Stimulated activated naive CD8-positive, alpha-beta T cell treated with anti-CD3 and anti-CD28 coated beads, Interleukin-15, Interleukin-2, amounts not matched to agents 100 U/mL and 50 U/mL, for 24 hours (primary cell): ENCODE measurements at places on chromosomes 6 and 20.

DNA sequence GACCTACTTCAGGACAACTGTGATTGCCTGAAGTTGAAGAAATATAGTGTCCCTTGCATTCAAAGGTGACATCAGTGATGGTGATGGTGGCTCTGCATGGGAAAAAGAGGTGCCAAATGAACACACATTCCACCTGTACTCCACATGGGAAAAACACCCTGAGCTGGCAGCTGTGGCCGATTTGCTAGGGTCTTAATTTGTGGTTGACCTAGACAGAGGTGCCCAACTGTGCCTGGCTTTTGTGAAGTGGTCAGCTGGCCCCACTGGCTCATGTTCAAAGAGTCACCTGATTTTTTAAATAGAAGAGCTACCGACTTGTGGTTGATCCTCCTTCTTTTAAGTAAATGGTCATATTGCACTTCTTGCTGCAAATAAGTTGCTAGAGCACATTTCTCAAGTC, 7.6 kb upstream of the GCNT2 start:
- DNase-seq: no peak

GRCh38 chr6:139821676-139822223, 447.3 kb upstream of the CITED2 start:
- no peak for DNase-seq

DNA sequence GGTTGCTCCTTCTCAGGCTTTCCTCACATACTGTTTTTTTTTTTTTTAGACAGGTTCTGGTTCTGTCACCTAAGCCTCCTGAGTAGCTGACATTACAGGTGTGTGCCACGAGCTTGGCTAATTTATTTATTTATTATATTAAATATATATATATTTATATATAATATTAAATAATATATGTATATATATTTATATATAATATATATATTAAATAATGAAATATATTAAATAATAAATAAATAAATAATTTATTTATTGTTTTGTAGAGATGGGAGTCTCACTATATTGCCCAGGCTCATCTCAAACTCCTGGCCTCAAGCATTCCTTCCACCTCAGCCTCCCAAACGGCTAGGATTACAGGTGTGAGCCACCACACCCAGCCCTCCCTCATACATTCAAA, 28.3 kb upstream of the SLC9A8 start:
- no peak for DNase-seq

DNA sequence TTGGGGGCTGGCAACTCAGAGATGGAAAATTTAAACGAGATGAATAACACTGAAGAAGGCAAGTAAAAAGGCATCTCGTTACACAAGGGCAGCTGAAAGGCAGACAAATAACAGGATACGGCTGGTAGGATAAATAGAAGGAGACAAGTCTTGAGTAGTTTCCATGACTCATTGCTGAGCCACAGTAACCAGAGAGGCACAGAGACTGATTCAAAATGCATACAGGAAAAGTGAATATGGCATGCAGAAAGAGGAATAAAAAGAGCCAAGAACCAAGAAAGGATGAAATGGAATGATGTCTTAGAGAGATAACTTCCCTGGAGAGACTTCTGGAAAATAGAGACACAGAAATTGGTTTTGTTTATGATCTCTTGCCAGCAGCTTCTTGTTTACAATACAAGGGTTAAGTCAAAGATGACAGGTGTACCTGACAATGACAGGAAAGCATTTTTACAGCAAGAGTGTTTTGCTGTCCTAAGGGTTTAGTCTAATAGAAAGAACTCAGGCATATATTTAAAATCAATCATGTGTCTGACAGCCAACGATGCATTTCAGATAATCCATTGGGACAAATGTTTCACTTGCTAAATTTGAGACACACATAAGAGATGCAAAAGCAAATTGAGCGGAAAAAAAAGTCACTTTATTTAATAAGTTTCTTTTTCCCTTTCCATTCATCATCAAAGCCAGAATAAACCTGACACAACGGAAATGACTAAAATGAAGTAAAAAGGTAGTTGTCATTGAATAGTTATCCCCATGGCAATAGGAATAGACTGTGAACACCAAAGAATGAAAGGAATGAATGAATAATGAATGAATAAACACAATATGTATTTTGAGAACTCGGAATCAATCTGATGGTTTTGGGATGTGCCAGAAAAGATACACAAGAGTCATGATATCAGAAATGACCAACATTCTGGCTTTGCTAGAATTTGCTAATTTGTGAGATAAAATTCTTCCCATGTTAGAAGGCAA, 68.0 kb upstream of the KCNQ5 start:
- no peak for DNase-seq

- peak; percentile 92 for DNase-seq
Measured at GRCh38 chr6:79234150-79235022, at the start of gene HMGN3. TSS of gene HMGN3 (minus strand) at chr6:79234682.

DNA sequence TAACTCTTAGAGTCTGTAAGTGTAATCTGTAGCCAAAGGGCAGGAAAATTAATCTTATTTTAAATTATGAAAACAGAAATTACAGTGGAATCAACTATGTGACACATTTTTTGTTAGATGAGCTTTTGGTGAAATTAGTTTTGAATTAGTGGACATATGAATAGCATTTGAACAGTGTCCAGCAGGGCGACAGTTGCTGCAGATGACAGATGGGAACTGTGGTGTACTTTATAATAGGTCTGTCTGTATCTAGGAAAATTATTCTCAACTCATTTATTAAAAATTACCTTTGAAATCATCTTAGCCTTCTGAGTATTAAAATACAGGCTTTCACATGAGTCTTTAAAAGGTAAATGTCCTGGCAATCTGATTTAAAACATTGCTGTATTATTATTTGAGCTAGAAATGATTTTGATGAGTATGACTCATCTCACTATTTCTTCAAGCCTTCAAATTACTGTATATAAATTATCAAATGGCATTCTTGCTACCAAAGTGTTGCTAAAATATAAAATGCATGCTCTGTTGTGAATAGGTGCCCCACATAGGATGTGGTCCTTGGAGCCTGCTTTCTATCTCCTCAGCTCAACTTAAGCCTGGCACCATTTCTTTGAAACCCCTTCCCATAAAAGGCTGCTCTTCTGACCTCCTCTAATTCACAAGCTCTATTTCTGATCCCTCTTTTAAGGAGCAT, 150.4 kb downstream of the C6orf58 start:
- DNase-seq: no peak

GRCh38 chr20:5890773-5891441, 59.4 kb downstream of the TRMT6 start:
- DNase-seq: no peak

DNA sequence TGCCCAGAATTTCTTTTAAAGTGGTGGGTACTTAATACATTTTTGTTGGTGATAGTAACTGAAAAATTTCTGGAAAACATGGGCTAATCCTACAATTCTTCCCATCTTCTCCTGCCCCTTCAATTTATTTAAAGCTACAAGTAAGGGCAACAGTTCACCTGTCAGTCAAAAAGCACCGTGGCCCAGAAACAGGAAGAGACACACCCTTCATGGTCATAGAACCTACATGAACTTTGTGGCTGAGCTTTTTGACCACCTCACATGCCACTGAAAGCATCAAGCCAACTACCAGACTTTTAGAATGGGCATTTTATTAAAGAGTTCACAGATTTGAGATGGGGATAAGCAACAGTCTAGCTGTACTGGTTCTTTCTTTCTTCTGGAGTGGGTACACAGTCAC, 201.1 kb upstream of the CNR1 start:
- no peak for DNase-seq

DNA sequence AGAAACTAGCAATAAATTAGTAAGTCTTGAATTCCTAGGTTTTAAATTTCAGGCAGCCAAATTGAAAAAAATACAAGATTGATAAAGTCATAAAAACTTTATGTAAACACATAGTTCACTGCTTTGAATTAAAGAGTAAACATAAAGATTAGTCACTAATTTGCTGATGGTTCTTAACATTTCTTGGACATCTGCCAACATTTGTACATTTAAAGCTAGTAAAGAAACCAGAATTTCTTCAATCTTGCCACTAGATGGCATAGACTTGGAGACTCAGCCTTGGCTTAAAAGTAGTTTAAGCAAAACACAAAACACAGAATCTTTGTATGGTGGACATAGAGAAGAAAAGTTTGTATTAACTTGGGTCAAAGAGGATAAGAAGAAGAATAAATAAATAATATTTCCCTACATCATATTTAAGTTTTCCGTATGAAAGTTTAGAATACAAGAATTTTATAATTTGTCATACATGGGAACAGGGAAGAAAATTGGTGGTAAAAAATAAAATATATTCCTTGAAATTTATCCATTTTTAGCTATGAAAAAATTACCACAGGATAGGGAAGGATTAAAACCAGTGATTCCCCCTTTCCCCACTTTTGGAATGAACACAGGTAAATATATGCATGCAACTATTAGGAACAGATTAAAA, 41.7 kb upstream of the FAM135A start:
- no peak for DNase-seq

GRCh38 chr6:84731401-84731800, 33.0 kb downstream of the TBX18 start:
- DNase-seq: no peak

- no peak for DNase-seq
Measured at GRCh38 chr20:41161886-41162285, 24.5 kb downstream of the PLCG1 start.

- no peak for DNase-seq
Measured at GRCh38 chr6:79422666-79423065, 114.6 kb downstream of the LCA5 start.

- peak; percentile 56 for DNase-seq
Measured at GRCh38 chr6:113306552-113307145, 550.5 kb upstream of the MARCKS start.

GRCh38 chr6:147699637-147700036, 191.1 kb downstream of the SAMD5 start:
- no peak for DNase-seq

DNA sequence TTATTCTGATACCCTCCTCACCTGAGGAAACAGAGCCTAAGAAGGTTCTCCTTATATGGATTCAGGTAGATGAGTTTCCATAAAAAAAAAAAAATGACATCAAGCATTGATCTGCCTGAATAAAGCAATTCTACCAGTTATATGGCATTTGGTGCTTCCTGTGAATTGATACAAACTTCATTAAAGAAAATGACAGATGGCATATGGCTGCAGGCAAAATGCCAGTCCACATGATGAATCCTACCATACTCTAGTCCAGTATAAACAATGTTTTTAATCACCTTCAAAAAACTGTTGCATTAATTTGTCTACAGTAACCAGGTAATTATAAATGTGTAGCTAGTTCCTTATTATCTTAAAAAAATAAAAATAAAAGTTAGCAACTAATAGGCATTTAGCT, 559.2 kb upstream of the FLRT3 start:
- DNase-seq: no peak

- DNase-seq: no peak
Measured at GRCh38 chr6:22529866-22530265, 39.5 kb upstream of the HDGFL1 start.

DNA sequence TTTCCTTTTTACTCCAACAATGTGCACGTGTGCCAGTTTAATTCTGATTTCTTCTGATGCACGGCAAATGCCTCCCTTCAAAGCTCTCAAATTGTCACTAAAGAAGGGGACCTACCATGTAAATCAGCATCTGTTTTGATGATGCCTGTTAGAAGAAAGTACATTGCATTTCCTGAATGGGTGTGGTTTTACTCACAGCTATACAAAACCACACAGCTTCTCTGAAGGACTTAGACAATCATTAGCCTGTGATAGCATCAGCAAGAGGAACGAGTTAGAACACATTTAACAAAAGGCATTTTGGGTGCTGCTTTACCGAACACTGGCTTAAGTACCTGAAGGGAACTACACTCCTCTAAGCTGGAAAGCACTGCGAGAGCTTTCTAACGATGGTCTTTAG, 109.4 kb downstream of the ATXN1 start:
- no peak for DNase-seq

DNA sequence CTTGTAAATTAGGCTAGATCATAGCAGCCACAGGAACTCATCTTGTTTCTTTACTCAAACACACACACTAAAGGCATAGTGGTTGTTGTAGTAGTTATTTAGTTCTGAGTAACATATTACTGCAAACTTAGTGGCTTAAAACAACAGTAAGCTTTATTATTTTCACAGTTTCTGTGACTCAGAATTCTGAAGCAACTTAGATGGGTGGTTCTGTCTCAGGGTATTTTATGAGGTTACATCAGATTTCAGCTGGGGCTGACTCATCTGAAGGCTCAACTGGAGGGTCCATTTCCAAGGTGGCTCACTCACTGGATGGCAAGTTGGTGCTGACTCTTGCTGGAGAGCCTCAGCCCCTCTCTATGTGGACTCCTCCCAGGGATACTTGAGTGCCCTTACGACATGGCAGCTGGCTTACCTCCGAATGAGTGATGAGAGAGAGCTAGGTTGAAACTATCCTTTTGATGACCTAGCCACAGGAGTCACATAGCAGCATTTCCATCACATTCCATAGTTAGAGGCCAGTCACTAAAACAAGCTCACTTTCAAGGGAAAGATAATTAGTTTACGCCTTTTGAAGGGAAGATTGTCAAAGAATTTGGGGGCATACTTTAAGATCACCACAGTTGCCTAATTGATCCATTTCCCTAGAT, 136.5 kb upstream of the PRND start:
- DNase-seq: no peak

DNA sequence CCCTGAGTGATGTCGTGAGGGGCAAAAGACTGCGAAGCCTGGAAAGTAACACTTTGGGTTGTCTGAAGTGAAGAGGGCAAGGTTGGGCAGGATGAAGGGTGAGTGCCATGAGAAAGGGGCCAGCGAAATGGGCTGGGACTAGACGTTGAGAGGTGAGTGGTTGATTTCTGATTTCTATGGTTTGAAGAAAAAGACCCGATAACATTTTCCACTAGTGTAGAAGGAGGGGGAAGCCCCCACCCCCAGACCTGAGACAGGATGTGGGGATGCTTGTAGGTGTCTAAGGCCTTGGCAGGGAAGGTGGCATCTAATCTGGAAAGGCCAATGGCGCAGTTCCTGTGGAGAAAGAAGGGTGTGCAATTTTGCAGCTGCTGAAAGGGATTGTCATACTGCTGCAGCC, 25.3 kb upstream of the KIF3B start:
- peak; percentile 92 for DNase-seq

- no peak for DNase-seq
Measured at GRCh38 chr6:10730254-10730653, 7.4 kb downstream of the TMEM14C start.

- no peak for DNase-seq
Measured at GRCh38 chr6:305371-306206, 13.3 kb downstream of the DUSP22 start.

GRCh38 chr6:53750052-53750650, 44.7 kb upstream of the LRRC1 start:
- DNase-seq: no peak

DNA sequence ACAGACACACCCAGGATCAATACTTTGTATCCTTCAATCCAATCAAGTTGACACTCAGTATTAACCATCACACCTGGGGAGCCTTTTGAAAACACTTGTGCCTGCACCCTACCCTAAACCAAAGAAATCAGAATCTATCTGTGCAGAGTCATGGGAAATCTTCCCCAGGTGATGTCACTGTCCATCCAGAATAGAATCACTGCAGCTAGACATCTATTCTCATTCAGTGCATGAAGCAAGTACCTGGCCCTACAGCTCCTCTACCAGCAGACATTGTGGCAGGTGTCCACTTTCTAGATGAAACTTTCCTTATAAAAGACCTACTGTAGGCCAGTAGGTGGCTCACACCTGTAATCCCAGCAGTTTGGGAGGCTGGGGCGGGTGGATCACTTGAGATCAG, 262.4 kb upstream of the MARCKS start:
- DNase-seq: no peak

- DNase-seq: no peak
Measured at GRCh38 chr6:73030257-73030656, 195.0 kb downstream of the KHDC1L start.

GRCh38 chr6:112752791-112753190, 405.7 kb downstream of the RFPL4B start:
- DNase-seq: no peak
